ENCODE measurements at places on chromosomes 2 and 18.
A peak's percentile ranks its signal among the peaks of the same experiment; 100 is the strongest.

DNA sequence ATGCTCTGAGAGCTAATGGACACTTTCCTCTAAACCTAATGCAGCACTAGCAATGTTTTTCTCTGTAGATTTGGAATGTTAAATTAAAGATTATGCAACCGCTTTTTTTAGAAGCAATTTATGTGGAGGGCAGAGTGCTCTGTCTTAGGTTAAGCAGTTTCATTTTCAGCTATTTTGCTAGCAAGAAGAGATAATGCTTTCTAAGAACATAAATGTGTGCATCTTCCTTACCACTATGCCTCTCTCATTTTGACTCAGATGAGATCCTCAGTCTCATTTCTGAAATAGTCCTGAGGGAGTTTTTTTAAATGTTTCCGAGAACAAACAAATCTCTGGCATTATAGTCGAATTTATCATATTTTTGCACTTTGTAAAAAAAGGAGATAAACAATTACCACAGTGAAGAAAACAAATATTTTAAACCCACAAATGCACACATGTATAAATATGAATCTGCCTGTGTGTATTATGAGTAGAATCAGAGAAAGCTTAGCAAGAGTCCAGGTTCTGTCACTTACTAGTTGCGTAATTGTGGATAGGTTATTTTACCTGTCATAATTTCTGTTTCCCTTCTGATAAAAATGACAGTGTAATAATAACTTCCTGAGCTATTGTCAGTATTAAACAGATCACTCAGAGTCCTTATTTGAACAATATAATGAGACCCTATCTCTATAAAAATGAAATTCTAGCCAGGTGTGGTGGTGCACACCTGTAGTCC, 207.7 kb upstream of the CRIM1 start:
- no peak for DNase-seq

- peak; percentile 58 for DNase-seq
Measured at GRCh38 chr2:193141-193671, 70.6 kb downstream of the SH3YL1 start.

DNA sequence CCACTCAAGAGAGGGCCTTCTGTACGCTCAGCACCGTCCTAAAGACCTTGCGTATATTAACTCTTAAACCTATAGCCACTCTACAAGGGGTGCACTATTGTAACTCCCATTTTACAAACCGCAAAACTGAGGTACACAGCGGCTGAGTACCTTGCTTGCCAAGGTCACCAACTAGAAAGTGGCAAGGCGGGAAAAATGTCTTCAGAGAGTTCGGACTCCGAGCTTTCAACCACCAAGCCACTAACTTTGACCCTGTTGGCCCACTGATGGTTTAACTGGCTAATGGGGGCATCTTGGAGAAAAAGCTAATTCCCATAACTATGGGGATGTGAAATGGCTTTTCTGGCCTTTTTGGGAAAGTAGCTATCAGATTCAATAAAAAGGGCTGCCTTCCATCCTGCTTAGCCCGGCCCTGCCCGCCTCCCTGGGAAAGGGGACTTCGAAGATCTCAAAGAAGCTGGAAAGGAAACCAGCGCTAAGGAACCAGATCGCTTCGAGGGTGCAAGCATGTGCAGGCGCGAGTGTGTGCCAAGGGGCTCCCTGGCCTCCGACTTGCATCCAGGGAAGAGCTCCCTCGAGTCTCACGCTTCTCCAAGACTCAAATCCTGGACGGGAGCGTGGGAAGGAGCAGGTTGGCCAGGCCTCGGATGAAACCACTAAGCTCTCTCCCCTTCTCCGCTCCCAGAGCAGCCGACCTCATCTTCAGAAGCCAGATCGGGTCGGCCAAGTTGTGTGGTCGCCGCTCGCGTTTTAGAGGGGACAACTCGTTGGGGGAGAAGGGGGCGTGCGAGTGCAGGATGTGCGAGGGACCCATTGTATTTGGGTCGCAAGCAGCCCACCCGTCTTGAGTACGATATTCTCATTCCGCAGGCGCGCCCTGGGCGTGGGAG, 2.2 kb upstream of the SP5 start:
- DNase-seq = peak; percentile 6

GRCh38 chr2:107775211-107775610, 51.5 kb upstream of the RGPD4 start:
- DNase-seq = no peak

- no peak for DNase-seq
Measured at GRCh38 chr2:194096402-194096801, 1560.6 kb upstream of the SLC39A10 start.

DNA sequence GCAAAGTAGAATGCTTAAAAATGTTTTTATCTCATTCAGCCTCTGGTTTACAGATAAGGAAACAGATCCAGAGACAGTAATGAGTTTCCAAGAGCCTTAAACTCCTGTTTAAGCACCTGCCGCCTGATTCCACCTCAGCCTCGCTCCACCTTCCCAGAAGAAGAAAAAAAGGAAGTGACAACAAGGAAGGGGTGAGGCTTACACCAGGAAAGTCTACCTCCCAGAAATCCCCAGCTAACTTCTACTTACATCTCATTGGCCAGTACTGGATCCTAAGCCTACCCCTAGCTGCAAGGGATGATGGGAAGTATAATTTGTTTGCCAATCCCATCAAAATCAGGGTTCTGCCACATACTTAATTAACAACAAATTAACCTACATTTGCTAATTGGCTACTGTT, 15.3 kb upstream of the ARID5A start:
- no peak for DNase-seq

DNA sequence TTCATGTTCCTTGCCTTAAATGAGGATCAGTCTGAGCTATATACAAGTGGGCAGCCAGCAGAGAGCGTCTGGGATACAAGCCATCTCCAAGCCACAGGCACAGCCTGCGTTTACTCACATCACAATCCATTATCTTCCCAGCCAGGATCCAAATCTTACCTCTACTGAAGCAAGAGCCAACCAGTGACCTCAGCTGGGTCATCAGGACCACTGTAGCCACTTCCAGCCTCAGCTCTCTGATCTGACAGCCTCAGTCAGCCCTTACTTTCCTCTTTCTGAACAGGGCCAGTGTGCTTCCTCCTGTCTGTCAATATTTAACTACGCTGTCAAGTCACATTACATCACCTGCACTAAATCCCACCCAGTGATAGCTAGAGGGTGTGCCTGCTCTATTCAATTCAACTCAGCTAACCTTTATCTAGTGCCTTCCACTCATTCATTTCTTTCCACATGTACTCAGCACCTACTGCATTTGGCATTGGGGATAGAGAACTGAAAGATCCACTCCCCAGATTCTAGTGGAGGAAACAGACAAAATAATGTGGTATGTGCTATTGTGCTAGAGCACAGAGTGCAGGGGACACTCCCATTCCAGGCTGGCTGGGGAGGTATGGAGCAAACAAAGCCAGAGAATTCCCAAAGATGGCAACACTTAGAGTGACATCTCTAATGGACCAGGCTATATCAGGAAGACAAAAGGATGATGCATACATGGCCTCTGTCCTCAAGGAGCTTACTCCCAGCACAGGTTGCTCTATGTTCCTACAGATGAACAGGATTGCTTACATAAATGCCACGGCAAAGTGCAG, 146.5 kb downstream of the NCKAP5 start:
- no peak for DNase-seq

- DNase-seq = no peak
Measured at GRCh38 chr18:60984510-60984909, 348.7 kb upstream of the CDH20 start.

- DNase-seq = peak; percentile 63
Measured at GRCh38 chr2:215409331-215410127, 26.3 kb downstream of the FN1 start.

GRCh38 chr2:143226714-143227541, 97.7 kb downstream of the ARHGAP15 start:
- no peak for DNase-seq

DNA sequence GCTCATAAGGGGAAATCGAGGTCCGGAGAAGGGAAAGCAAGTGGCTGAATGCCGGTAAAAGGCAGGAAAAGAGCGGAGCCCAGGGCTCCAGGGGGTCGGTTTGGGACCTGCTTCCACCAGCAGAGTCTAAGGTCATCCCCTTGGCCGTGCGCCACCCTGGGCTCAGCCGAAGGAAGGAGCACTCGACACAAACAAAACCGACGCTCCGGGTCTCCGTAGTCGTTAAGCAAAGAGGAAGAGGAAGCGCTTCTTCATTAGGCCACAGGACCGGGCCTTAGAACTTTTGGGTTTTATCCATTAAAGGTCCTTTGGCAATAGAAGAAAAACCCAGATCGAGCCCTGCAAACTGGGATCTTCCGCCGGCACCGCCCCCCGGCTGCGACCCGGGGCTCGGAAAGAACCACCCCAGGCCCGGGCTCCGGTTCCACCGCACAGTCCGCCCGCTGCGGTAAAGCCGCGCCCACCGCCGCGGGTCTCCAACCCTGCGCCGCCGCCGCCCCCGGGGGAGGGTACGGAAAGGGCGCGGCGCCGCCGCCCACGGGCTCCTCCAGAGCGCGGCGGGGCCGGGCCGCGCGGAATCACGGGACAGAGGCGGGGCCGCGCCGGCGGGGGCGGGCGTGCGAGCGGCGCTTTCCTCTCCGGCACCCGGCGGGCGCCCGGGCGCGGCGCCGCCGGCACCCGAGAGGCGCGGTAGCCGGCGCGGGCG, at the start of gene TTL:
TSS of gene TTL (plus strand) at position 629 of the 706 bp plus-strand sequence. CDS start 189 bp downstream, outside the sequence.
- peak; percentile 80 for DNase-seq
